Aorta (tissue), 5 donors: ENCODE measurements at places on chromosomes 7 and 10. TPM values are rescaled to one million over a fixed set of nuclear protein-coding genes. Genes with fewer than 3 reads are reported as not detected.

The TMEM176B gene
- total RNA-seq = 85.5 TPM

The SPACDR gene
- total RNA-seq = 2.0 TPM

The MACC1 gene
- total RNA-seq = 0.69 TPM

The GNGT1 gene
- not detected for total RNA-seq

The SFXN4 gene
- 11.6 TPM for total RNA-seq

DNA sequence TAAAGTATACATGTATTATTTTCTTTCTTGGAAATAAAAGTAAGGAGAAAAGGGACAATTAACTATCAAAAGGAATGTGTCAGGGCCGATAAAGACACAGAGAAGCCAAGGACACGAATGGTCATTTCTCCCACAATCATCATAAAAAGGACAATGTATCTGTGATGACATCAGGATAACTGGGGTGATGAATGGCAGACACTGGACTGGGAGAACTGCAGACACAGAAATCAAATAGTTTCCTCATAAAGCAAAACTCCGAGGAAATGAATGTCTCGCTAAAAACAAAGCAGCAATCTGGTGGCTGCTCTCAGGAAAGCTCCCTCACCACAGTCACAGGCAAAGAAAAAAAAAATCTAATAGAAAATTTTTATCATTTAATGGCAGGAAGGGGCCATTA lies 69.3 kb upstream of the NPY start:
- DNase-seq = no peak

DNA sequence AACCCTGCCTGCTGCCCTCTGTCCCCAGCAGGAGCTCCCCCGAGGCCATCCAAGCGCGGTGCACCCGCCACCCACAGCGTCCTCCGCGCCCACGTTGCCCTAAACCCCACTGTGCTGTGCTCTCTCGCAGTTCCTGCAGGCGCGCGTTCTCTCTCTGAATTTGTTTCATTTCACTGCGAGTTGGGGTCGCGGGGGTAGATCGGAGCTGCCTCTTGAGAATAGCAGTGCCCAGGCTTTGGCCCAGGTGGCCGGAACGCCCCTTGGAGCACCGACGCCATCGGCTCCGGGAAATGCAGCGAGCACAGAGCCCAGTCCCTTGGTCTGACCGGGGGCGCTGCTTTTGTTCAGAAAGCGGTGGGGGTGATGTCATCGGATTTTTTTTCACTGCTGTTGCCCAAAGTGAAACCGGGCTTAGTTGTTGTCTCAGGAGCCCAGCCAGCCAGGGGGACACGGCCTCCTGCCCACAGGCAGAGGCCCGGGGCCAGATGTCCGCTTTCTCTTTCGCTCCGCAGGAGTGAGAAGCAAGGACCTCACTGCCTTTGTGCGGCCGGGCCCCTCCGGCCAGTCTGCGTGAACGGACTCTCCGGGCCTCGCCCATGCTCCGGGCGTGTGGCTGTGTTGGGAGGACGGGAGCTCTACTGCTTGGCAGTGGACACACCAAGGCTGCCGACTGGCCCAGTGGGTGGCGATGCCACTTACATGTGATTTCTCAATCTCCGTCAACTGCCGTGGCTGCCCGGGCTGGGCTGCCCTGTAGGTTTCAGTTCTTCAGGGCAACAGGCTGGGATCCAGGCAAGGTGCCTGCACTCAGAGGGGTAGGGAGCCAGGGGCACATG lies 43.1 kb downstream of the FOXK1 start:
- DNase-seq = peak; percentile 93

DNA sequence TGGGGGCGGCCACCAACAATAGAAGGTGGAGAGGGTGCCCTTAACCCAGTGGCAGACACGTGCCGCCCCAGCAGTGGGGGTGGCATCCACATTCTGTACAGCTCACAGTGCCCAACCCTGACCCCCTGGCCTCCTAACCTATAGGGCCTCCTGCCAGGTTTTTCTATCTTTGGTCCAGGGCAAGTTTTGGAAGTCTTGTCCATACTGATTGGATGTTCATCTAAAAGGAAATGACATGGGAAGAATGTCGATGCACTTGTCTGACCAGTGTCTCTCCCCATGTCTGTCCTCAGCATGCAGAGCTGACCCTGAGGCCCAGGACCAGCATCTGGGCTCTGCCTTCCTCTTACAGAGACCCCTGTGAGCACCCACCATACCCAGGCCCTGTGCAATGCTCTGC lies 32.3 kb upstream of the ANTXRL start:
- no peak for DNase-seq

GRCh38 chr10:126337251-126337810 lies 50.9 kb downstream of the ADAM12 start:
- DNase-seq = no peak

DNA sequence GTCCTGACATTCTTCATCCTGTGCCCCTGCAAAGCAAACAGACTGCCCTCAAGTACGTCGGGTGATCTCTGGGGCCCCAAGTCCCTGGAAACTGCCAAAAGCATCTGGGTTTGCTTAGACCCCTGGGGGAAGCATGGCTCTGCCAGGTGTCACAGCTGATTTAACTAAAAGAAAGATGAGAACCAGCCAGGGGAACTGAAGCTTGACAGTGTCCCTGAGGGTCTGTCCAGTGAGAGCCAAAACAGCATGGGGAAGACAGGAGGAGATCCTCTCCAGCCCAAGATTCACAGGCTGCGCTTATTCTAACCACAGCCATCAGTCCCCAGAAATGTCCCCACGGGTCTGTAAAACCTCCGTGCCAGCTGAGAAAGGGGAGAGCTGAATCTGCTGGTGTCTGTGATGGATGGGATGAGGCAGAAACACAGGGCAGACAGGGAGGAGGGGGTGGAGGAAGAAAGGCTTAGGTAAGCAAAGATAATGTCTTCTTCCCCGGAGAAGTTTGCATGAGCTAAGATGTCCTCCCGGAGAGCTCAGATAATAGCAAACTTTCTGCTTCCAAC lies 21.3 kb downstream of the CCDC3 start:
- DNase-seq = no peak

DNA sequence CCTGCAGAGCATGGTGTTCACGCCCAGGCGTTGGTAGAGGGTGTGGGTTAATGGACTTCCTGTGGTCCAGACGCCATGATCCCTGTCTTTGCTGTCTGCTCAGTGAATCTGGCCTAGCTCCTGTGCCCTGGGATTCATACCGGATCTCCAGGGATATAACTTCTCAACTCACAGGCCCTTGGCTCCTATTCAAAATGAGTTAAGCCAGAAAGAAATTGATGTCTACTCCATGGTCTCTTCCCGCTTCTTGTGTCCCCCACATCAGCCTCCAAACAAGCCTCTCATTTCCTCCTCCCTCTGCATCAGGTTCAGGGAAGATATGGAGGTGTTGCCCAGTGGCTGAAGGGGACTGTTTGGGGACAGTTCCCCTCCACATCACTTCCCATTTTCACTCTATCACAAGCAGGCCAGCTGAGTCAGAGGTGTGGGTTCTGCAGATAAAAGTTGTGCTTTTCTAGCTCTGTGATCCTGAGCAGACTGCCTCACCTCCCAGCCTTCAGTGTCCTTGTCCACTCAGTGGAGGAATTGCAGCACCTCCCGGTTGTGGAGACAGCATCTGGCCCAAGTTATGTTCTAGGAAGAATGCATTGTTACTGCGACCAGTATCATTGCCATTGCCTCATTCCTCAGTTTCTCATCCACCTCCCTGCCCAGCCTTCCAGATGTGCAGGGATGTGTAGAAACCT lies 22.5 kb downstream of the AKR1E2 start:
- DNase-seq = no peak

DNA sequence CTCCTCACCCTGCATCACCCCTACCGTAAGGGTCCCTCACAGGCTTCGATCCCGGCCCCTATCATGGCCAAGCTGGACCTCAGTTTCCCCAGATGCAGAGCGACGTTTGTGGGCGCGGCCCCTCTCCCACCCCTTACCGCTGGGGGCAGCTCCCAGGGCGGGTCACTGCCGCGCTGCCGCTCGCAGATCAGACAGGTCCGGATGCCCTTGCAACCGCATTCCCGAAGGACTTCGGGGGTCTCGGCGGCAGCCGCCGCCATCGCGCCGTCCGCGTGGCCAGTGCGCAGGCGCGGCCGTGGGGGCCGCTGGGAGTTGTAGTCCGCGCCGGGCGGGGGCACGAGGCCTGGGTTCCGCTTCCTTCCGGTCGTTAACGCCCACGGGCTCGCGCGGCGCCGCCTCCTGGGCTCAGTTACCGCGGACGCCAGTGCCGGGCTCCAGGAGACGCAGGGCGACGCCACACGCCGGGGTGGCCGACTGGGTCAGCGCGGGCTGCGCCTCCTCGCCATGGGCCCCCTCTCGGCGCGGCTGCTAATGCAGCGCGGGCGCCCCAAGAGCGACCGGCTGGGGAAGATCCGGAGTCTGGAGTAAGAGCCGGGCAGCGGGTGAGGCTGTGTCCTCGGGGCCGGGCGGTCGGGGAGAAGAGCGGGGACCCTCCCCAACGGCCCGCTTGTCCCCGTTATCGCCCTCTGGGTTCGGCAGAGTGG lies at the start of the genes ALKBH4 and LRWD1:
TSS of gene ALKBH4 (minus strand) at position 287 of the 704 bp plus-strand sequence. CDS start at position 260, 27 bp downstream.
TSS of gene LRWD1 (plus strand) at position 408 of the 704 bp plus-strand sequence. CDS start at position 505, 97 bp downstream.
- peak; percentile 99 for DNase-seq

GRCh38 chr7:128692623-128693270 lies 20.7 kb downstream of the GARIN1A start:
- DNase-seq = no peak

- DNase-seq = peak; percentile 10
Measured at GRCh38 chr10:124057601-124058000, 35.8 kb downstream of the CHST15 start.

DNA sequence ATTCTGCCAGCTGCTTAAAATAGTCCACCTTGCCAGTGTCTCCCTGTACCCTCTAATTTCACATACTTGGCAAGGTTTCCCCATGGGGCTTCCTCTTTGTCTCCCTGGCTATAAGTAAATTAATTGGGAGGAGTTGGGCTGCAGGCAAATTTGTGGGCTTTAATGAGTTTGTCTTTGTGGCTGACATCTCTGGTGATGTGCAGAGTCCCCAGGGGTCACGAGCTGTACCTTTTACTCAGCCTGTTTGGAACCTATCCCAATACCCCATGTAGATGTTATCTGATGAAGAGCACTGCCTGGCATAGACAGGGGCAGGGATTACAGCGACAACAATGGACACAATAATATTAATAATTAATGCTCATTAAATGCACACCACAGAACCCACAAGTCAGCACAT lies 132.5 kb downstream of the SLIT1 start:
- peak; percentile 3 for DNase-seq

- no peak for DNase-seq
Measured at GRCh38 chr10:78285226-78285625, 251.6 kb downstream of the RPS24 start.

DNA sequence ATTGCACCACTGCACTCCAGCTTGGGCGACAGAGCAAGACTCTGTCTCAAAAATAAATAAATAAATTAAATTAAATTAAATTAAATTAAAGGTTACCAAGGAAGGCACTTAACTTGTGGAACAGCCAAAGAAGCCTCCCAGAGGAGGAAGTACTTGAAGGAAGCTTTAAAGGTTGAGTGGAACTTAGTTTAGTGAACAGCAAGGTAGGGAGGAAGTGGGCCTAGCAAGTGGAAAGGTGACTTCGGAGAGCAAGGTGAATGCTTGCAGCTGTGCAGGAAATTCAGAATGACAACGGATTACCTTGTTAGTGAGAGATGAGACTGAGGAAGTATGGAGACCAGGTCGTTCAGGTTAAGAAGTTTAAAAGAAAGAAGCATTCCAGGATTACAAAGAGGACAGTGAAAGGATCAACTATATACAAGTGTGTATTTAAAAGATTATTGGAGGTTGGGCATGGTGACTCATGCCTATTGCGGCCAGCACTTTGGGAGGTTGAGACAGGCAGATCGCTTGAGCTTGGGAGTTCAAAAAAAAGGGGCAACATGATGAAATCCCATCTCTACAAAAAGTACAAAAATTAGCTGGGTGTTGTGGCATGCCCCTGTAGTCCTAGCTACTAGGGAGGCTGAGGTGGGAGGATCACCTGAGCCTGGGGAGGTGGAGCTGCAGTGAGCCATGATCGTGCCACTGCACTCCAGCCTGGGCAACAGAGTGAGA lies 12.8 kb upstream of the RPEL1 start:
- DNase-seq = no peak

- no peak for DNase-seq
Measured at GRCh38 chr10:78533098-78533497, 499.4 kb downstream of the RPS24 start.
